RWPE1 (cell line): ENCODE measurements at places on chromosomes 13 and 19.

DNA sequence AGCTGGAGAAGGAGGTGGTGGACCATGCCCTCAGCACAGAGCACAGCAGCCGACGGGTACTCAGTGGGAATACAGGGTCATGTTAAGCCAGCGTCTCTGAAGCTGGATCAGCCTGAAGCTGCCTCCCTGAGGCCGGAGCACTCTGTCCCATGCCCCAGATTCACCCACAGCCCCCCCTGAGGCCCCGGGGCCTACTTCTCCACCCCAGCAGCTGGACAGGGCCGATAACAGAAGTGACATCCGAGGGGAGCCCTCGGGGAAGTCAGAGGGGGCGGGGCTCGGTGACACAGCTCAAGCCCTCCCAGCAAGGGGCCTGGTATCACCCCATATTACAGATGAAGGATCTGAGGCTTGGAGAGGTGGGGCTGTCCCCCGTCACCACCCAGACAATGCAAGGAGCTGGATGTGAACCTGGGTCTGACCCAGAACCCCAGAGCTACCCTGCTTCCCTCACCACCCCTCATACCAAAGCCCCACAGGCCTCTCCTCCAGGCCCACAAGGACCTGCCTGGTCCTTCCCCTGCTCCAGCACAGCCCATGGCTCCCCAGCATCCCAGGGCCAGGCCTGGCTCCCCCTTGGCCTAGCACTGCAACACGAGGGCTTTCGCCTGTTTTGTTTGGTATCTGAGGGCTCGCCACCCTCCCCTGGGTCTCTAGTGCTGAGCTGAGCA lies 5.7 kb downstream of the R3HDM4 start:
- DNase-seq, result no peak

GRCh38 chr13:48977973-48978372 lies 2.3 kb downstream of the FNDC3A start:
- peak; percentile 22 for DNase-seq

GRCh38 chr19:10027158-10027997 lies 14.1 kb downstream of the RDH8 start:
- peak; percentile 98 for DNase-seq

GRCh38 chr13:20373861-20374260 lies 141.7 kb upstream of the GJB6 start:
- DNase-seq, result no peak

DNA sequence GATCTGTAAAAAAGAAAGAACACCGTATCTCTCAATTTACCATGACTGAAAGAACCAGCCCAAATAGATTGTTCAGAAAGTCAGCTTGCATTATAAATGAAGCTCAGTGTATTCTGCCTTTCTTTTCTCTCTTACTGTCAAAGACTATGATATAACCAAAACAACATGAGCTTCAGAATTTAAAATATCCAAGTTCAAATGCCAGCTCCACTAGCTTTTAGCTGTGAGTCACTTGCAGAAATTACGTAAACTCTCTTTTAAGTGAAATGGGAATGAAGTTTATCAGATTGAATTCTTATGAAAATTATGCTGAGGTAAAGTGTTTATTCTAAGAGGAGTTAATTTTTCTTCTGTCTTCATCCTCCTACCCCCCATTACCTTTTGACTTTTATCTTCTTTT lies 20.0 kb upstream of the POSTN start:
- no peak for DNase-seq

DNA sequence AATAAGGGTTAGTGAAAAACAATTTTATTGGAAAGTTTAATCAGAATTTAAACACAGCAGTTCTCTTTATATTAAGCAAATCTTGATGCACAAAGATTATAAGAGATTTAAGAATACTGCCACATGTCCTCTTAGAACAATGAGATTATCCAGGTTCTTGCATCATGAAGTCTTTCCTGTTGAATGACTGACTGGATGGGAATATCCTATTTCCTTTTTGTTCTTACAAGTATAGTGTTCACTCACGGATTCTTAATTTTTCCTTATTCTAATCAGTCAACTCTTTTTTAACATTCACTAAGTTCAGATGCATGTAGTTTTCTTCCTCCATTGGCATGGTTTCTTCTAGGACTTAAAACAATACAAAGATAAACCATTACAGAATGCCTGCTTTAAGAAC lies 10.1 kb downstream of the URI1 start:
- no peak for DNase-seq

DNA sequence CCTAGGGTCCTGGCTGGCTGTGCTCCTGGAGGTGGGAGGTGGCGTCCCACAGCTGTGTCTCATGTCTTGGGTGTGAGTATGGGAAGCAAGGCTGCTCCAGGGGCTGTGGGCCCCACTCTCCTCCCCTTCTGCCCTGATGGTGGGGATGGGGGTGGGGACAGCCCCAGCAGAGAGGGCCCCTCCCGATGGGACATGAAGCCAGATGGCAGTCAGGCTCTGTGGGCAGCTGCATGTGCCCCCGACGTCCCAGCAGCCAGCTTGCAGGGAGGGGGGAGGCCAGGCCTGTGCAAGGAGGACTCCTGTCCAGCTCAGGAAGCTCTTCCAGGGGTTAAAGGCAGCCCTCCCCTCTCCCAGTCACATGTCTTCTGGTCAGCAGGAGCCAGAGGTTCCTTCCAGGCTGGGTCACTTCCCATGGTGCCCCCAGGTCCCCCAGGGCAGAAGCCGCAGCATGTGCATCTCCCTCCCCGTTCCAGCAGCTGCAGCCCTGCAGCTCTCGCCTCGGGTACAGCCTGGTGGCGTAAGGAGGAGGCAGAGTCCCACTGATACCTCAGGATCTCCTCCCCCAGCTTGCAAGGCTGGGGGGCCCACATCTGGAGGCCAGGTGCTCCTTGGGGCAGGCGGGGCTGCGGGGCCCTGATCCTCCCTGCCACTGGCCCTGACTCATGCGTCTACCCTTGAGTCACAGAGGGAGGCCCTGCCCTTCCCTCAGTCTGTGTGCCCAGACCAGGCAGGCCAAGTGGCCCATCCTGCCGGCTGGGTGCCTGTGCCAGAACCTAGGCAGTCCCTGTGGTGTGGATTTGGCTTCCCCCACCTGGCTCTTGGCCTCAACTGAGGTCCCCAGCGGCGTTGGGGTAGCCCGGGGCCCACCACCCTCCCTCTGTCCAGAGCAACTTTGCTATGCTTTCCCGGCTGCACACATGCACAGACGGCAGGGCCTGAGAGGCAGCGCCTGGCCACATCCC lies 13.0 kb downstream of the YIPF2 start:
- peak; percentile 80 for DNase-seq

DNA sequence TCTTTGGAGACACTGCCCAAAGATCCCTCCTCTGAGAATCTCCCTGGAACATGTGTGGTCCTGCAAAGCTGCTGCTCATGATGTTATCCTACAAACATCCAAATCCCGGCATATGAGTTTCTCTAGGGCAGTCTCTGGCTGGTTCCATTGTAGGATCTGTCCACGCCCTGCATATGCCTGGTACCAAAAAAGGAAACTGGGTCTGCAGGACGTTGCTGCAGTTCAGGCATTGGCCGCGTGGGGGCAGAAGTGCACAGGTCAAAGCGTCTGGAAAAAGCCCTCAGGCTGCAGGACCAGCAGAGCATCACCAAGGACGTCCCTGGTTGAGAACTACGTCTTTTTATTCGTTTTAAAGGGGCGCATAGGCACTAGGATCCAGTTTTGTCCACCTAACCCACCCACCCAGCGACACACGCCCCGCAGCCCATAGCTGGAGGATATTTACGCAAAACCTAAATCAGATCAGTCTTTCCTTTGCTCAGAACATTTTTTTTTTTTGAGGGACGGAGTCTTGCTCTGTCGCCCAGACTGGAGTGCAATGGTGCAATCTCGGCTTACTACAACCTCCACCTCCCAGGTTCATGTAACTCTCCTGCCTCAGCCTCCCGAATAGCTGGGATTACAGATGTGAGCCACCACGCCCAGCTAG lies 12.9 kb upstream of the ZNF564 start:
- peak; percentile 77 for DNase-seq

- no peak for DNase-seq
These were observed 11.9 kb downstream of the MRPS12 start for GRCh38 chr19:38942471-38943181.

- DNase-seq, result no peak
These were observed 2659.4 kb upstream of the PCDH20 start for GRCh38 chr13:64074971-64075474.
